ENCODE measurements at places on chromosomes 5 and 9. TPM values are rescaled to one million over a fixed set of nuclear protein-coding genes. Genes with fewer than 3 reads are reported as not detected.

Gene CRB2
- not detected for total RNA-seq

Gene LCP2
- 190 TPM for total RNA-seq

Gene KIF27
- total RNA-seq = 6.4 TPM

Gene DPYSL3
- total RNA-seq = 0.05 TPM

Gene TRIM36
- not detected for total RNA-seq

Gene SH3TC2
- total RNA-seq = 0.24 TPM

Gene NOXA1
- total RNA-seq = 1.4 TPM

Gene ADGRV1
- 0.21 TPM for total RNA-seq

GRCh38 chr9:133874060-133874657 lies 118.0 kb downstream of the VAV2 start:
- peaks cover 13% of the 10 kb centered on the region for H3K4me1 ChIP-seq
- H3K36me3 ChIP-seq = no peaks in the 10 kb centered on the region
- no peak overlapping the region for H3K27ac ChIP-seq
- peaks cover 11% of the 10 kb centered on the region for H3K27me3 ChIP-seq
- no peak for DNase-seq

GRCh38 chr5:62653864-62654575 lies 75.4 kb downstream of the LRRC70 start:
- H3K4me1 ChIP-seq = no peaks in the 10 kb centered on the region
- DNase-seq = no peak
- H3K4me3 ChIP-seq = no peak overlapping the region
- no peaks in the 10 kb centered on the region for H3K27me3 ChIP-seq

- no peak overlapping the region for H3K4me3 ChIP-seq
- H3K4me1 ChIP-seq = no peaks in the 10 kb centered on the region
- no peak overlapping the region for H3K27ac ChIP-seq
- H3K27me3 ChIP-seq = peaks cover 12% of the 10 kb centered on the region
These were observed 320.3 kb downstream of the ARHGEF28 start for GRCh38 chr5:73946278-73946677.

DNA sequence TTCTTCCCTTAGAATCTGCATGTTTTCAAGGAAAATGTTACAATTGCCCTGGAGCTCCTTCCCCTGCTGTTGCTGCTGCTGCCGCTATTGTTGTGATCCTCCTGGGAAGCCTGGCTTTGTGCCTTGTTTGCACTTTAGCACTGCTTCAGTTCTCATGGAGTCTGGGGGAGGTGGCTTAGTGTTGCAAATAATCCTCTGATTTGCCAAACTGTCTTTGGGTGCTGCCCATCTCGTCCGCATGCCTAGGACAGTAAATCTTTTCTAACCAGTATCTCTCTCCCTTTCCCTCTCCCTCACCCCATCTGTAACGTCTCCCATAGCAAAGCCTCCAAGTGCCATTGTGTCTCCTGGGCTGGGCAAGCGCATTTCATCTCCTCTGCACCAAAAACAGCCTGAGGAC lies 30.3 kb downstream of the FAM240B start:
- DNase-seq = no peak
- H3K4me3 ChIP-seq = no peak overlapping the region
- no peak overlapping the region for H3K27ac ChIP-seq
- H3K27me3 ChIP-seq = peaks cover 36% of the 10 kb centered on the region
- H3K4me1 ChIP-seq = peaks cover 6% of the 10 kb centered on the region

GRCh38 chr5:120869831-120870230 lies 405.7 kb downstream of the PRR16 start:
- H3K4me1 ChIP-seq = no peaks in the 10 kb centered on the region
- no peak overlapping the region for H3K4me3 ChIP-seq
- H3K36me3 ChIP-seq = no peaks in the 10 kb centered on the region
- no peaks in the 10 kb centered on the region for H3K27me3 ChIP-seq

- no peak overlapping the region for H3K27ac ChIP-seq
- no peaks in the 10 kb centered on the region for H3K4me1 ChIP-seq
- no peaks in the 10 kb centered on the region for H3K36me3 ChIP-seq
- no peak for DNase-seq
- H3K4me3 ChIP-seq = no peak overlapping the region
- H3K27me3 ChIP-seq = peaks cover 13% of the 10 kb centered on the region
These were observed 193.9 kb downstream of the ICE1 start for GRCh38 chr5:5616247-5616895.

DNA sequence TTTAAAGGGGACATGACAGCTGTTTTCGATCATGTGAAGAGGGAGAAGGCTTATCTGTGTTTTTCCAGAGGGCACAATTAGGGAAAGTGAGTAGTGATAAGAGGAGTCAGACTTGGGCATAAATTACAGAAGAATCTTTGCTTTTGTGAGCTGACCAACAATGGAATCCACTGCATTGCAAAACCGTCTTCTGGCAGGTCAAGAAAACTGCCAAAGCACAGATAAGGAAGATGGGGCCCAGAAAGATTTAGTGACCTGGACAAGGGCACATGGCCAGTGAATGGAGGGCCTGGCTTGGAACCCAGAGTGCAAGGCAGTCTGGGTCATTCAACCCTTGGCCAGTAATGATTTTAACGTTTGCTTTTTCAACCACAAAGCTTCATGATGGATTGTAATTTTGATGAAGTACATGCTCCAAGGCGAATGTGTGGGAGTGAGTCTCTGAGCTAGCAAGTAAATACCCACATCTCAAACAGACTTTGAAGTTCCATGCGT lies 153.2 kb upstream of the MAST4 start:
- peaks cover 21% of the 10 kb centered on the region for H3K4me1 ChIP-seq
- H3K4me3 ChIP-seq = no peak overlapping the region

GRCh38 chr9:78035383-78035993 lies 3.9 kb upstream of the GNAQ start:
- no peaks in the 10 kb centered on the region for H3K27me3 ChIP-seq
- peaks cover 25% of the 10 kb centered on the region for H3K4me1 ChIP-seq
- peak overlapping the region; percentile 63 for H3K4me3 ChIP-seq
- H3K36me3 ChIP-seq = peaks cover 4% of the 10 kb centered on the region

GRCh38 chr9:131476777-131477345 lies 25.9 kb upstream of the POMT1 start:
- DNase-seq = no peak
- H3K27ac ChIP-seq = no peak overlapping the region
- H3K4me3 ChIP-seq = no peak overlapping the region
- peaks cover 17% of the 10 kb centered on the region for H3K4me1 ChIP-seq

DNA sequence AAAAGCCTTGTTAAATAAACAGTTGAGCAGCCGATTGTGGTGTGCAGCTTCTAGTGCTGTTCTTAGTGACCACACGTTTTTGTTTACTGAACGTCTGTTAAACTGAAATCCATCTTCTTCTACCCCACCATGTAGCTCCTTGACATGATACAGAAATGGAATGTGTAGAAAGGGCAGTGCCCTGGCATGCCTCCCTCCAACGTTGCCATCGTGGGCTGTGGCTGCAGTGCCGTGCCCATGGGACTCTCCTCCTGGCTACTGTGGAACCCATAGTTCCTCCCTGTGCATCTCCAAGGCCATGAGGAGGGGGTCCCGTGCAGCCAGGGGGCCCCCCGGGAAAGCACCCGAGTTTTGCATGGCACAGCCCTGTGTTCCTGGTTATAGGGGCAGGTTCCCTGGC lies 23.3 kb upstream of the TGFBI start:
- no peak overlapping the region for H3K4me3 ChIP-seq
- no peak overlapping the region for H3K27ac ChIP-seq
- H3K4me1 ChIP-seq = no peaks in the 10 kb centered on the region

DNA sequence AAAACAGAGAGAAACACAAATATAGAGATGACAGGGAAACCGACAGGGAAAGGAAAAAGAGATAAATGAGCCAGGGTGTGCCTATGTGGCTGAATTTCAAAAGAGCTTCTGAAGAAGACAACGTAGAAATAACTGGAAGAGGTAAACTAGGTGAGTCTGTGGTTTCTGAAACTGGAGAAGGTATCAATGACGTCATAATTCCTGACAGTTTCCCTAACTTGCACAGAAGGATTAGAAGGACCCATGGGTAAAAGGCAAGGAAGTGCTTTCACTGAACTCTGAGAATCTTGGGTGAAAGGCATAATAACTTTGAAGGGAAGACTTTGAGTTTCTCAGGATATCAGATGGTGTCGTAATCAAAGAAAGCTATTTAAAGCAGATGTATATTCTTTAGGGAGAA lies 790.8 kb upstream of the NUDT12 start:
- DNase-seq = no peak
- no peaks in the 10 kb centered on the region for H3K4me1 ChIP-seq
- no peak overlapping the region for H3K27ac ChIP-seq
- no peaks in the 10 kb centered on the region for H3K36me3 ChIP-seq
- no peak overlapping the region for H3K4me3 ChIP-seq

DNA sequence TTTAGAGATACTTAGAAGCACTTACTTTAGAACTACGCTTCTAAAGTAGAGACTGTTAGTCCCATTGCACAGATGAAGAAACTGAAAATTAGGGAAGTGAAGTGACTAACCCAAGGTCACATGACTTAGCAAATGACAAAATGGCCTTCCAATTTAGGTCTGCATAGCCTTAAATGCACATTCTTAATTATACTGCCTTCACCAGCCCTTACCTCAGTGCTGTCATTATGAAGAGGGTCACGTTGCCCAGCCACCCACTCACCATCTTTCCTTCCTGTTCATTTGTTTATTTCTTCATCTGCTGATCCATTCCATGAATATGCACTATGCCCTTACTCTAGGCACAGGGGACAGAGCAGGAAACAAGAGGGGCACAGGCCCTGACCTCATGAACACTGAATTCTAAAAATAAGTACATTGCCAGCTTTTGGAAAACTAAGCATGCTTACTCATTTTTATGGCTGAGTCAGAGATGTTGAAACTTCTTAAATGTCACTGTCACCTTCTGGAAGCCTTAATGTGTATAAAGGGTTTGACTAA lies 8.6 kb downstream of the HAVCR2 start:
- DNase-seq = peak; percentile 52
- H3K27ac ChIP-seq = peak overlapping the region; percentile 80
- H3K4me1 ChIP-seq = peaks cover 40% of the 10 kb centered on the region
- peak overlapping the region; percentile 65 for H3K4me3 ChIP-seq

DNA sequence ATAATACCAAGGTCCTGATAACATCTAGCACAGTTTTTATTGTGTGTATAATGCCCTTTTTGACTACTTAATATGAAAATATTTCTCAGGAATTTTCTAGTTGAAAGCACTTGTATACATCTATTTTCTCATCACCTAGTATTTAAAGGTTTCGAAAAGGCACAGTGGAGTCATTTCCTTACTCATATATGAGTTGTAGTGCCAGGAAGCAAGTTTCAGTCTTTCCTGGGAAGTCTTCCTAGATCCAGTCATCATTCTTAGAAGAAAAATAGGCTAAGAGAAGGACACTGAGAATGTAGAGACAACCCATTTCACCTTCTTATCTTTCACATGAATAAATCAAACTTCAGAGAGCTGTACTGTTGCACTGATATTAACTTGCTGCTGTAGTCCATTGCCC lies 70.2 kb downstream of the SLC25A46 start:
- H3K4me1 ChIP-seq = no peaks in the 10 kb centered on the region
- no peak for DNase-seq
- H3K4me3 ChIP-seq = no peak overlapping the region

- no peaks in the 10 kb centered on the region for H3K36me3 ChIP-seq
- DNase-seq = no peak
- no peak overlapping the region for H3K27ac ChIP-seq
- H3K4me3 ChIP-seq = no peak overlapping the region
These were observed 100.6 kb downstream of the KIAA0825 start for GRCh38 chr5:94517490-94518488.

Data from activated T-cell treated with anti-CD3 and anti-CD28 coated beads, Interleukin-2, amount 50 U/mL, for 72 hours (primary cell).